Activated CD4-positive, alpha-beta T cell treated with anti-CD3 and anti-CD28 coated beads, Interleukin-2, amount 10 ng/mL, durations not matched to agents 24 days and 14 days (primary cell): ENCODE measurements at places on chromosomes 4 and X.
A peak's percentile ranks its signal among the peaks of the same experiment; 100 is the strongest.

- no peak for DNase-seq
These were observed 40.3 kb downstream of the RWDD4 start for GRCh38 chr4:183618681-183619080.

- no peak for DNase-seq
These were observed 119.1 kb upstream of the EPHA5 start for GRCh38 chr4:65789341-65789740.

DNA sequence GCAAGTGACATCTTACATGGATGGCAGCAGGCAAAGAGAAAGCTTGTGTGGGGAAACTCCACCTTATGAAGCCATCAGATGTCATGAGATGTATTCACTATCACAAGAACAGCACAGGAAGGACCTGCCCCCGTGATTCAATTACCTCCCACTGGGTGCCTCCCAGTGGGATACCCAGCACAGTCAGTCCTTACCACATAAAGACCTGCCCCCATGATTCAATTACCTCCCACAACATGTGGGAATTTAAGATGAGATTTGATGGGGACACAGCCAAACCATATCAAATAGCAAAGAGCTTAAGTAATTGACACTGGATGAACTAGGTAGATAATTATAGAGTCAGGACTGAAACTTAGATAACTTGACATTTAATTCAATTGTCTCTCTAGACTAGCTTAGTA lies 85.6 kb downstream of the SLIT2 start:
- DNase-seq = no peak

GRCh38 chr4:80071604-80072227 lies 1.3 kb downstream of the ANTXR2 start:
- no peak for DNase-seq

GRCh38 chr4:103073792-103074438 lies 2.6 kb downstream of the SLC9B2 start:
- DNase-seq = no peak

- no peak for DNase-seq
These were observed 193.1 kb upstream of the GPC4 start for GRCh38 chrX:133608406-133608805.

GRCh38 chr4:77179519-77179918 lies 22.5 kb downstream of the CCNG2 start:
- DNase-seq = no peak

DNA sequence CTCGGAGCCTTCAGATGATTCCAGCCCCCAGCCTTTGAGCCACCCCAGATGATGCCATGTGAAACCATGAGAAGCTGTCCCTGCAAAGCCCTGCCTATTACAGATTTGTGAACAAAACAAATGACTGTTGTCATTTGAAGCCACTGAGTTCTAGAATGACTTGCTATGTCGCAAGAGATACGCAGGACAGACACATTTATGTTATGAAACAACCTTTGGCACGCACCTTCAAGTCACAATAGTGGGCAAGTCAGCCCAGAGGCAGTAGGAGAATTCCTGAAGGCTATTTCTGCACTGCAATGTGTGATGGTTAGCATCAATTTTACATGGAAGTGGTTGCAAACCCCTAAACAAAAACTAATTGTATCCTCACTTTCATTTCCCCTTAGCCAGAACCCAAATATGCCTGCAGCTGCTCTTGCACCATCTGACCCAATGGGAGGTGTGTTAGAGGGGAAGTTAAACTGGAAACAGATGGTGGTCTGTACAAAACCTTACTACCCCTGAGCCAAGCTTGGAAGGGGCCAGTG lies 174.4 kb upstream of the ATP6AP2 start:
- DNase-seq = no peak

GRCh38 chr4:120691106-120691505 lies 231.4 kb downstream of the PRDM5 start:
- no peak for DNase-seq

- DNase-seq = no peak
These were observed 38.7 kb downstream of the SPATA4 start for GRCh38 chr4:176156656-176157055.

DNA sequence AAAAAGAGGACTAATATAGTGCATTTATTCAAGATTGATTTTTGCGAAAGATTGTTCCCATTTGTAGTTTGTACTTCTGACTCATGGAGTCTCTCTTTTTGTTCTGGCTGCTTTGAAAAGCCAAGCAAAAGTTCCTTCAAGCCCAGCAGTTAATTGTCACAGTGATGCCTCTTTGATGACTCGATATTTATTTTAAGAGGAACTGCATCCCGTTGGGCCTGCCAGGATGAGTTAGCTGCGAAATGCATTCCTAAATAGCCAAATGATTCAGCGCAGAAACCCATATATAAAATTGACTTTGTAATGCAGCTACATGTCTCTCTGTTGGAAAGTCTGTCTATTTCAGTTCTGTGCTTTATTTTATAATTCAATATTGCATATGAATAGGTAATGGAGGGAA lies 295.1 kb downstream of the GBA3 start:
- DNase-seq = no peak

DNA sequence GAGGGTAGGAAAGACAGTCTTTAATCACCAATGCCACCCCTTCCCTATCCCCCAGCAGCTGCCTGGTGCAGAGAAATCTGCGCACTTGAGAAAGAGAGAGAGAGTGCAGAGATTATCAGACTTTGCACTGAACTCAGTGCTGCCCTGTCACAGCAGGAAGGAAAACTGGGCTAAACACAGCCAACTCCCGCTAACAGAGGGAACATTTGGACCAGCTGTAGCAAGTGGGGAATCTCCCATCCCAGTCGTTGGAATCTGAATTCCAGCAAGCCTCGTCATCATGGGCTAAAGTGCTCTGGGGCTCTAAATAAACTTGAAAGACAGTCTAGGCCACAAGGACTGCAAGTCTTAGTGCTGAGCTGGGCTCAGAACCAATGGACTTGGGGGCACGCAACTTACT lies 168.7 kb downstream of the DLG3 start:
- DNase-seq = no peak

DNA sequence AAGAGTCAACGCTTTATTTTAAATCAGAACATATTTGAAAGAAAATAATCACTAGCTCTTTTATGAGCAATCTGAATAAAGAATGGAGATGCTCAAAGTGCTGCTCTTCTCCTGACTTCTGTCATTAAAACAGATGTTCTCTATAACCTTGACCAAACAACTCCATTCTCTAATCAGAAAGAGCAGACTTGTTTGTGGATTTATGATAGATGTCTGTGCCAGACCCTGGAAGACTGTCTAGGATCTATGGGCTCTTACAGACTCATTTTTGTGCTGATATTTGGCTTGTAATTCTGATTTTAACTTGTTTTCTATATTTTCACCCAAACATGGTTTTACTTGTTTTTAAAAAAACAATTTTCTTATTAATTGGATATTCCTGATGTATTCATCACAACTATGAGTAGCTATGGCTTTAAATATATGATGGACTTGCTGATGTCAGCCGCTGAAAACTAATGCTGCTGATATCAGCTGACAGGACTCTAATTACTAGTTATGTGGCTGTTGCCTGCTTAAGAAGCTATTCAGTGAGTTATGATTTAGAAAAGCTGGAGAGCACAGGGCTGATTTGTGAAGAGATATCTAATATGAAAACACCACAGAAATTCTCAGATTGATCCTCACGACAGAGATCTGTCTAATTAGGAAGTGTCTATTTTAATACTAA lies 31.6 kb upstream of the MAML3 start:
- no peak for DNase-seq

GRCh38 chr4:151690876-151691275 lies 69.9 kb downstream of the GATB start:
- DNase-seq = no peak

DNA sequence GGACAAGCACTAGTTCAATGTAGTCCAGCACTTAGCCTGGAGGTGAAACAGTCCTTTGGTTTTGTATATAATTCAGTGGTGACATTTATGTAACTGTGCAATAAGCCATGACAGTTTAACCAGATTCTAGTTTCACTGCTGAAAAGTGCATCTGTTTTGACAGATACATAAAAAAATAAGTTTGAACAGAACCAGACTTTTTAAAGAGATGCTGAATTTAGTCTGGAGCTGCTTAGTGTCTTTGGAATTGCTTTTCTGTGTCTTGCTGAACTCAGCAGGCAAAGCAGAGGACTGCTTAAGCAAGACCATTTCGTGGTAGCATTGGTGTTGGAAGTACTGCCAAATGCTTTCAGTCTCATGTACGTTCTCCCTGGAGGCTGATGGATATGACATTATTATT lies 393.5 kb downstream of the MAPK10 start:
- no peak for DNase-seq

DNA sequence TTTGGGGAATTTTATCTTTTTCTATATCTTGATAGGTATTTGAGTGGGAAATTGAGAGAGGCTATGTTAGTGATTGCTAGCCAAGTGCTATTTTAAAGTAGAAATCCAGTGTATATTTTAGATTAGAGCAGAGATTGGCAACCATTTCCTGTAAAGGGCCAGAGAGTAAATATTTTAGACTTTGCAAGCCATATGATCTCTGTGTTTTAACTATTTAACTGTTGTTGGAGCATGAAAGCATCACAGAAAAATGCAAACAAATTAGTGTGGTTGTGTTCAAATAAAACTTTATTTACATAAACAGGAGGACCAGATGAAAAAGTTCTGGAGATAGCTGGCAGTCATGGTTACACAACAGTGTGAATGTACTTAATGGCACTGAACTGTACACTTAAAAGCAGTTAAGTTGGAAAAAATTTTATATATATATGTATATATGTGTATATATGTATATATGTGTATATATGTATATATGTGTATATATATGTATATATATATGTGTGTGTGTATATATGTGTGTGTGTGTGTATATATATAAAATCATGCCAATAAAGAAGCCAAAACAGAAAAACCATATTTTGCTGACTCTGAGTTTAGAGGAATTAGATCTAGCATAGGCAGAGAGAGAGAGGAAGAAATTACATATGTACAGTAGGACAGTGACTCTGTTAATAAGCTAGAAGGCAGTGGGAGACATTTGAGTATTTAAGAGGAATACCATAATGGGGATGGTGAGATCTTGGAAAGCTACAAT lies 83.4 kb downstream of the TMEM164 start:
- DNase-seq = no peak

DNA sequence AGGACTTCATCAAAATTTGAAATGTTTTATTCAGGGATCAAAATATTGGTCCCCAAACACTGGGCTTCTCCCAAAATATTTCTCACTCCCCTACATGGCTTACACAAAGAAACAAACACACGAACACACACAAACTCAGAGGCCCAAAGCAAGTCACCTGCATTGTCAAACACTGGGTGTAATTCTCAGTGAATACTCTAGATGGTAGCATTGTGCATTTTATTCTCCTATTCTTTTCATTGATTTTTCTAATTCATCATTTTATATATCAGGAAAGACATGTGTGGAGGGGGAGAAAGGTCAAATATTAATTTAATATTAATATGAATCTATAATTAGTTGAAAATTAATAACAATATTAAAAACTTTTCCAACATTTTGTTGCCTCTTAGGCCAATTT lies 72.3 kb upstream of the TNMD start:
- DNase-seq = no peak

DNA sequence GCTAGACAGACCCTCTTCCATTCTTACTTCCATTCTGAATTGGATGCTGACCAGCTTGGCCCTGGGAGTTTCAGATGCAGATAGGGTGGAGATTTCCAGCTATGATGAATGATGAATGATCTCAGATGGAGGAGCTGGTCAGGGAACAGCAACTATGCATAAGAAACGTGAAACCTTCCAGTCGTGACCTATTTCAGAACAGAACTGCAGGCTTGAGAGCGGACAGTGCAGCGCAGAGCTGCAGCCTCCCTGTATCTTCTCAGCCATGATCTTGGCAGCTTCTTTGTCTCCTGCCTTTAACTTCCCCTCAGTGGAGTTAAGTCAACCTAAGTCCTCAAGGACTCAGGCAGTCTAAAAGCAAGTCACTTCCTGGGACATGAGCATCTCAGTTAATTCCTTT lies 43.3 kb upstream of the HAND2 start:
- DNase-seq = peak; percentile 24

GRCh38 chr4:158863296-158863695 lies 94.5 kb downstream of the FNIP2 start:
- no peak for DNase-seq

GRCh38 chr4:6269616-6270511 lies at the start of gene WFS1:
Gene WFS1 (plus strand): TSS chr4:6269850. CDS start chr4:6277456, 7,606 bp downstream.
- DNase-seq = peak; percentile 99

DNA sequence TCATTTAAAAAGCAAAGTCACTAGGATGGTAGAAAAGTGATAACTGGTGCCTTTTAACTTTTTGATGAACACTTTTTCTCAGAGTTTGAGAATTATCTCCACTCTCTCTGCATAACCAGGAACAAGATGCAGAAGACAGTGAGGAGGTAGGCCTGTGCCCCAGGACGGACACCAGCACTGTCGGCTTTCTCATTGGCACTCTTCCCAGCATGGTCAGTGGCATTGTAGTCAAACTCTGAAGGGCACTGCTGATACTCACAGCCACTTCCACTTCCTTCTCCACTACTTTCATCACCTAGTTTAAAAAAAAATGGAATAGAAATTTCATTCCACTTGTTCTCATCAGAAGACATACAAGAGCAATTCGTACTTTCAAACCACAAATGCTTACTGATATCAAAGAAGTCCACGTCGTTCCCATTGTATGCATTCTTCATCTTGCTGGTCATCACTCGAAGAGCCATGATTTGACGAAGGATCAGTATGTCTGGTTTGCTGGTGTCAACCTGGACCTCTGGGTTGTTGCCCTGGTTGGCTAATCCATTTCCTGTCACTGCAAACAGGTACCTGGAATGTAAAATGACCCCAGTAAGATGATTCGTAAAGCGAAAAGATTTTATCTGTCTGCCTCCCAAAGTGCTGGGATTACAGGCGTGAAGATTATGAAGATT lies 84.8 kb upstream of the TFDP3 start:
- no peak for DNase-seq

DNA sequence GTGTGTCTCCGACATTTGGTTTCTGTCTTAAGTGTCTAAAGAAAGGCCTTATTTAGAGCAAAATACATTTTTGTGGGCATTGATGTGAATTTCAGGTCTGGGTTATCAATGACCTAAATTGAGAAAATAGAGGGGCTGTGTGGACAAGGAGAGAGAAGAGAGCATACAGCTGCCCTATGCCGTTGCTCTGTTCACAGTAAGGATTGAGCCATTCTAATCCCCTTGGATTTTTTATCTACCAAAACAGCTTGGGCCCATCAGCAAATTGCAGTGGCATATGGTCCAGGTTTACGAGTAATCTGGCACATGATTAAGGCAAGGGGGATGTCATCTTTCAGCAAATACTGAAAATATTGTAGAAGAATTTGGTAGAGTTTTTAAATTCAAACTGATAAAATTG lies 210.2 kb downstream of the ANTXR2 start:
- DNase-seq = no peak

DNA sequence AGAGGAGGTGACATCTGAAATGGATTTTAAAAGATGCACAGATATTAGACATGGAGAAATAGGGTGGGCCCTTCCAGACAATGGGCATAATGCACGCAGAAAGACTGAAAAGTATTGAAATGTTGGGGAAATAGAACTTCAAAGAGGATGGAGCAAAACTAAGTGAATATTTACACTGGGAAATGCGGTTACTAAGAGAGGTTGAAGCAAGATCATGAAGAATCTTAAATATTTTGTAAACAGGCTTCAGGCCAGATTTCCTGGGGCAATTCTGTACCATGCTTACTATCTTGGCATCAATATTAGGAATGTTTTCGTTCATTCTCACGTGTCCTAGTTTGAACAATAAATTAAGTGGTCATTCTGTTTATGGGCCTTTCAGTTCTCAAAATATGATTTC lies 216.3 kb downstream of the ADAMTS3 start:
- no peak for DNase-seq
